Neuronal stem cell (in vitro differentiated cells): ENCODE measurements at places on chromosomes 12 and 14.
A peak's percentile ranks its signal among the peaks of the same experiment; 100 is the strongest.

GRCh38 chr14:65025818-65026217, 39.1 kb downstream of the FNTB start:
- DNase-seq: no peak

DNA sequence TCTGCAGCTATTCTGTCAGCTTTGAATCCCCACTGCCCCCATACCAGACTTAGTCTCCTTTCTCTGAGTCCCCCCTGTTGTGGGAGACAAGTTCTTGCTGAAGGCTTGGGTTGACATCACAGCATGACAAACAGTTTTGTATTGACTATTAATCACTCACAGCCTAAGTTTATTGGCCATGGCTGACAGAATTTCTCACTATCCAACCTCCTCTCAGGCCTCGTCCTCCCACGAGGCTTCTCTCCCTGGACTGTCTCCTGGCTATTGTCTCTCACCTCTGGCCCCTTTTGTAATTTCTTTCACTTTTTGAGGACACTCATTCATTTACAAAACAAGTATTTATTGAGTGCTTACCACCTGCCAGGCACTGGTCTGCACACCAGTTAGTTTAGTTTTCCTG, 35.2 kb upstream of the DCD start:
- DNase-seq: no peak

DNA sequence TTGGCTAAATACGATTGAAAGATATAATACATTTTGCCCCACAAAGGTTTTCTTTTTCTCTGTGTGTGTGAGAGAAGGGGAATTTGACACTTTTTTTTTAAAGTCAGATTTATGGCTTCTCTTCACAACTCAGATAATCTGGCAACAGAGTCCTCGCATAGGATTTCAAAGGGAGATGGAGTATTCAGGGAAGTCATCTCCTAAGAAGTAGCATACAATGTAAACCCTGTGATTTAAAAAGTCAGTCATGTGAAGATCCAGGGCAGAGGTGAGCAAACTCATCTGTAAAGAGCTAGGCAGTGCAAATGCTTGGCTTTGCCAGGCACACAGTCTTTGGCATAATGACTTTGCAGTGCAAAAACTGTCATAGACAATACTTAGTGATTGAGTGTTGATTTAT, 1526.3 kb downstream of the AACS start:
- no peak for DNase-seq

- DNase-seq: peak; percentile 82
Observed at GRCh38 chr12:6195665-6196535, 4.3 kb upstream of the CD9 start.

DNA sequence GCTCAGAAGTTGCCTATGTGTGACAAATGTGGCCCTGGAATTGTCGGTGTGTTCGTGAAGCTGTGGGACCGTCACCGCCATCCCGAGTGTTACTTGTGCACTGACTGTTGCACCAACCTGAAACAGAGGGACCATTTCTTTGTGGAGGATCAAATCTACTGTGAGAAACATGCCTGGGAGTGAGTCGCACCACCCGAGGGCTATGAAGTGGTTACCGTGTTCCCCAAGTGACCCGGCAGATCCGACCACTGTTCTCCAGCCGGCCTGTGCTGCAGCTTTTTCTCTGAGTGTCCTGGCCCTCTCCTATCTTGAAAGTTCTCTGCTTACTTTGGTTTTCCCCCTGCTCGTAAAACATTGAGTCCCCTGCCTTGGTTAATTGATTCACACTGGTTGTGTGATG, 65.3 kb downstream of the VCPKMT start:
- DNase-seq: no peak

- no peak for DNase-seq
Observed at GRCh38 chr12:70982286-70982685, 61.7 kb upstream of the PTPRR start.

DNA sequence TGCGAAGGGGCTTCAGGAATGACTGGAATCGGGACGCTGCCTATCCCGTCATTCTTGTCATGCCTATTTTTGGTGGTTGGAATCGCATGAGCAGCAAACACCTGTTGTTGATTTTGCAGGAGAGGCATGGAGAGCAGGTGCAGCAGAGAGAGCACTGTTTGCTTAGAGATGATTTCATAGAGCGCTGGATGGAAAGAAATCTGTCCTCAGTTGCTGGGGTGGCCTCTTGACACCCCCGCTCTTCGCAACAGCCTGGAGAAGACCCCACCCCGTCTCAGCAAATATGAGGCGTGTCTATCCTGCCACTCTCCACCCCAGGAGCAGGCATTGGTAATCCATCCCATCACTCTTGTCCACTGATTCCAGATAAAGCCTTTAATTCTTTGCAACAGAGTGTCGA, 19.3 kb upstream of the NCOR2 start:
- DNase-seq: no peak

DNA sequence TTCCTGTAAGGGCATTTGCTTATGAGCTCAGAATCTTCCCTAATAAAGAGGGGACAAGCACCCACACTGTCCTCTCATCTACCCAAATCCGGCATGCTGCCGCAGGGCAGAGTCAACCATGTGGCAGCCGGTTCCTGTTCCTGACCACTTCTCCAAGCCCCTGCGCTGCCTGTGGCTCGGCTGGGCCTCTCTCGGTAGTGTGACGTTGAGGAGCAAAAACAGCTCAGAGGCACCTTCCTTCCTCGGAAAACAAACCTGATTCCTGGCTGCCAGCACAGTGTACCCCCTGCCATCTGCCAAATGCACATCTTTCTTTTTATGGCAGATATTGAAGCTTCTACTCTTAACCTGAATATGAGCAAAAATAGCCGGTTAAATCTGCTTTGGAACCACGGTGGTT, 50.5 kb downstream of the CFAP251 start:
- DNase-seq: no peak

GRCh38 chr12:117130801-117131200, 31.6 kb upstream of the TESC start:
- no peak for DNase-seq

DNA sequence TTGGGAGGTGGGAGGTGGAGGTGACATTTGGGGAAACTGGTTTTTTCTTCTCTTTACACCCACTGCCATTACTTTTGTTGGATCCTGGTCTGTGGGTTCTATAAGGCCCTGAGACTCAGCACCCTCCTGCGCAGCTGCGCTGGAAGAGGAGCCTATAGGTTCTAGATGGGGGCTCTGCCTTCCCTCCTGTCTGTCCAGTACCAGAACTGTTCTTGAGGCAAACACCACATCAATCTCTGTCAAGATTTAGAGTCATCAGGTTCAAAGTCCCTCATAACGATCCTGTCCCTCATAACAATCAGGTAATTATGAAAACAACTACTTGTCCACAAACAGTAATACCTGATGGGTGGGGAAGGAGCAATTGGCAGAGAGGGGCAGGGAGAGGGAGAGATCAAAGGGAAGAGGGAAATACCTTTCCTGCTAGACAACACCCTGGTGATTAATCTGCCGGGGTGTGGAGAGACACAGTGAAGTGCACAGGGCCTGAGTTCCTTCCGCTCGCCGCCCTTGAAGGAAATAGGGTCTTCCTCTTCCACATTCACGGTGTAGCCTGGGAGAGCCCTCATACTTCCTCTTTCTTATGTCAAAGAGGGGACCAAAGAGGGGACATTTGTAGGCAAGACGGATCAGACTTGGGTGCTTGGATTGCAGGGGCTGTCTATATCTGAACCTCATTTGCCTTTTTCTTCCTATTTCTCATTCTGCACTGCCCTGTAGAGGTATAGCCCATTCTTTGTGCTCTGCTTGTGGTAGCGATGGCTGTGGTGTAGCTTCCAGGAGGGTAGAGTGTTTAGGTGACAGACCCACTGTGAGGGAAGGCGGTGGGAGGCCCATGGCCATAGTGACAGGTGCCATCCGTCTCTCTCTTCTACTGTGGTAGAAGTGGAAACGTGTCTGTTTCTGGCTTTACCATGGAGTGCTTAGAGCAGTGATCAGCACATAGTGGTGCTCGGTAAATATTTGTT, 12.6 kb downstream of the GPRC5A start:
- DNase-seq: no peak
